ENCODE measurements at places on chromosomes 1 and 21.

GRCh38 chr1:248155927-248156326 is 11.0 kb downstream of the OR2M5 start:
- no peak for DNase-seq

DNA sequence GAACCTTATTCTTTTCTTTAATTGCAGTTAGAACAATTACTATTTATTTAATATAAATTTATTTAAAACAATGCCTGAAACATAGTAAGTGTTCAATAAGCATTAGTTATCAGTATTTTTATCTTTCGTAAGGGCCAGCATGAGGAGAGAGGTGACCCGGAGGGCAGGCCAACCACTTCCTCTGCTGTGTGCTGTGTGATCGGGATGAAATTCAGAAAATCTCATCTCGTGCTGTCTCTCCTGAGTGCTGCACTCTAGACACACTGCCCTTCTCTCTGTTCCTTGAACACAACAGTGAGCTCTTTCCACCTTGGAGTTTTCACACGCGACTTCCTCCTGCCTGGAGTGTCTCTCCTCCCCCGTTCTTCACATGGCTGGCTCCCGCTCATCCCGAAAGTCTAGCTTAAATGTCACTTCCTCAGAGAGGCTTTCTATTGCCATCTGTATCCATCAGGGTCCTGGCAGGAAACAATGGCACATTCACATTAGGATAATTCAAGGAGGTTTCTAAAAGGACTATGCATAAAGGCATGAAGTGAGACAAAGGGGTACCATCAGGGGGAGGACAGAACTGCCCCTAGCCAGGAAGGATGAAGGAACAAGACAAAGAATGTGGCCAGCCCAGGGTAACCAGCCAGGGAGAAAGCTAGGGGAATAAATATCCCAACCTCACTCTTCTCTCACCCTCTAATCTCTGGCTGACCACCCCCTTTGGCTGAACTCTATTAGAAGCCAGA is 142.6 kb upstream of the GJB5 start:
- no peak for DNase-seq

- no peak for DNase-seq
Observed at GRCh38 chr1:115183721-115184259, 94.5 kb upstream of the TSPAN2 start.

- DNase-seq, result no peak
Observed at GRCh38 chr1:202745323-202745888, 35.2 kb upstream of the SYT2 start.

- DNase-seq, result no peak
Observed at GRCh38 chr1:179077396-179077795, 4.5 kb upstream of the TOR3A start.

DNA sequence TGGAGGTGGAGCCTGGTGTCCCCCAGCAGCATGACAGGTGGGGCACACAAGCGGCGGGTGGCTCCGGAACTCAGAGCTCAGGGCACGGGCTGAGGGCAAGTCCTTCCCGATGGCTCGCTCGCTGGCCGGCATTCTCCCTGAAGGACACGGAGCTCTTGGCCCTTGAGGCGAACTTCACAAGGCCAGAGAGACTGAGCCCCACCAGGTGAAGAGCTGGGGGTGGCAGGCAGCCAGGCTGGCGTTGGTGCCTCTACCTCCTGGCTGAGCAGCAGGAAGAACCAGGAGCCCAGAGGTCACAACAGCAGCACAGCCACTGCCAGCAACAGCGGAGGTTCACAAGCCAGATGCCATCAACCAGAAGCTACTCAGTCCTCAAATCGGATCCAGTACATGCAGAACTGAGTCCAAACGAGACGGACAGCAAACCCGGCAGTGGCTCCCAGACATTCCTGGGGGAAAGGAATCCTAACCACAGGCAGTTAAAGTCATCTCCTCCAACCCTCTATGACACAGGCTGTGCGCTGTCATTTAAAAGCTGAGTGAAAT is 54.1 kb downstream of the NPHP4 start:
- DNase-seq, result no peak

DNA sequence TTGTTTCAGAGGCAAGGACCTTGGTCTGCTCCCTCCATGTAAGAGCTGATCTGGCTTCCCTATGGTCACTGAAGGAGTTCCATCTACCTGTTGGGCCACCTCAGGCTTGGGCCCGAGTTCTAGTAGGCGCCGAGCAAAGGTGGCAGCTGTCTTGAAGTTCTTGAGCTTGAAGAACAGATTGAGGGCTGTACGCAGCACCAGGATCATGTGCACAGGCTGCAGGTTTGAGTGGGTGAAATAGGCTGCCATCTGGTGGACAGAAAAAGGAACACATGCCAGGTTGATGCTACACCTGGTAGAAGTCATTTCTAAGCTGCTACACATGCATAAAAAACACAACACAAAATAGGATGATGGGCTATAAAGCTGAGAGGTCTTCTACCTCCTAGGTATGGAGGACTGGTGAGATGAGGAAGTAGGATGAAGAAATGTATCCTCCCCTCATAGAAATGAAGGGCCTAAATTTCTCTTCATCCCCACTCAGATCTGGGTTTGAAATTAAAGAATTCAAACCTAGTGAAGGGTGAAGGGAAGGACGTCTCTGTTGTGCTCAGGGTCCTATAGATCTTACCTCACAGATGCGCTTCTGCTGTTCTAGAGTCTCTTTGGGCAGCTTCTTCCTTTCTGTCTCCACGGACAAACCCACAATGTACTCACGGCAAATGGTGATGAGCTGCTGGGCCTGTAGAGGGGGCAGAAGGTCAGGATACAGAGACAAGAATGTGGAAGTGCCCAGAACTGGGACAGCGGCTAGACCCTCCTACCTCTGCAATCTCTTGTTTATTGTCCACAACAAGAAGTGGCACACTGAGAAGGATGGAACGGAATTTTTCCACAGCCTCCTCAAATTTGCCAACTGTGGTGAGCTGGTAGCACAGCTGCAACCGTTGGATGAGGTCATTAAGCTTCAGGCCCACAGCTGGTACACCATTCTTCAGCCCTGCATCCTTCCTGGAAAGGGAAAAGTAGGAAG is 6.6 kb upstream of the PEX19 start:
- DNase-seq, result peak; percentile 45

DNA sequence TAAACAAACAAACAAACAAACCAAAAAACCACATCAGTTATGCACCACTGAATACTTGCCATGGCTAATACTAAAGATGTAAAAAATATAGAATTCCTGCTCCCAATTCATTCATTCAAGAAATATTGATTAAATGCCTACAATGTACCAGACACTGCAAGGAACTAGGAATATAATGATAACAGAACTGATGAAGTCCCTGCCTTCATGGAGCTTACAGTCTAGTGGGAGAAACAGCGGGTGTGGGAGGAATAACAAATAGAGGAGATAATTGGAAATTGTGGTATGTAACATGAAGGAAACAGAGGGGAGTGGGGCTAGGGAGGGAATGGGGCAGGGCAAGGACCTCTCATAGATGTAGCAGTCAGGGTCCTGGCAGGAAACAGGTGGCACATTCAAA is 58.6 kb upstream of the NBL1 start:
- no peak for DNase-seq

- DNase-seq, result no peak
Observed at GRCh38 chr21:29359718-29360117, 61.0 kb downstream of the BACH1 start.

DNA sequence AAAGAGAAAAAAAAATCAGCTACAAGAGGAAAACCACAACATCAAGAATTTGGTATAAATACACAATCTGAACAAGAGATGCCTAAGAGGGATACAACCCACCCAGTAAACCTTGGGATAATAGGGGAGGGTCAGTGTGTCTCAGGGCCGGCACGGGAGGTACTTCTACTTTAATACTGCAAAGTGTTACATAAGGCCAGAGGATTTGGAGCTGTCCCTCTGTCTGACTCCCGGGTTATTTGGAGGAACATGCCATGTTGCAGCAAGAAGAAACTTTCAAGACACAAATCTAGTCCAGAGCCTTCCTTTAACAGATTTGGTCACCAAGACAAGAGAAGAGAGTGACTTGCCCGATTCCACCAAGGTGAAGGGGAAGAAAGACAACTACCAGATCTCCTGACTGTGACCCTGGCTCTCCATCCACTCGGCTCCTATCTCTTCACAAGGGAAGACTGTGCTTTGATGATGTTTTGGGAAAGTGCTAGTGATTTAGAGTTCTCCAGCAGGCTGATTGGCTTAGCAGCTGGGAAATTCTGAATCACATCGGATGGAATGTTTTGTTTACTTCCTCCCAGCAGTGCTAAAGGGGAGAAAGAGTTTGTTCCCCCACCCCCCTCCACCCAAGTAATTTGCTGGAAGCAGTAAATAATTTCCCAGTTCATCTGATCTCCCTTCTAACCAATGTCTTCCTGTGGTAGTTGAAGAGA is 29.3 kb downstream of the SGIP1 start:
- DNase-seq, result no peak

- no peak for DNase-seq
Observed at GRCh38 chr1:43284546-43285110, 753 bp downstream of the C1orf210 start.

DNA sequence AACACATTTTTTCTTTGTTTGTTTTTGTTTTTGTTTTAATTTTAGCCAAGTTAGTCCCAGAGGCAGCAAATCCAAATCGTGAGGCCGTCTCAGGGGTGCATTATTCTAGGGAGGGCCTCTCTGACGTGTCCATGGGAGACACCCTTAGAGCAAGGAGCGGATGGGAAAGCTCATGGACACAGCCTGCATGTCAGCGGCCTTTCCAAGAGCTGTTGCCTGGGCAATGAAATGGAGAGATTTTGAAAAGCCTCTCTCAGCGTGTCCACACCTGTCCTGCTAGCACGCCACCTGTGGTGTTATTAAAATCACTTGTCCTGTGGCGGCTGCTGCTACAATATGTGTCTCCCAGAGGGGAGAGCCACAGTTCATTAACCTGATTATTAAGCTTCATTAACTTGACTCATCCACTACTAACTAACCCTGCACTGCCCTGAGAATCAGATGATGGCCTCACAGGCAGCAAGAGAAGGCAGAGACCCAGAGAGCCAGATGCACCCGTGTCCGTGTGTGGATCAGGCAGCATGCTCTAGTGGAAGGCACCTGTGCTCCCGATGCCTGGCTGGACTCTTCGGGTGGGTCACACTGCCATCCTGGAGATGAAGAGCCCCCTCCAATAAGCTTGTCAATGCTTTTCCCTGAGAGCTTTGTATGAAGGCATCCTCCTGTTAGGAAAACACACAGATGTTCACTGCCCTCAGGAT is 133.3 kb downstream of the PGBD5 start:
- no peak for DNase-seq

DNA sequence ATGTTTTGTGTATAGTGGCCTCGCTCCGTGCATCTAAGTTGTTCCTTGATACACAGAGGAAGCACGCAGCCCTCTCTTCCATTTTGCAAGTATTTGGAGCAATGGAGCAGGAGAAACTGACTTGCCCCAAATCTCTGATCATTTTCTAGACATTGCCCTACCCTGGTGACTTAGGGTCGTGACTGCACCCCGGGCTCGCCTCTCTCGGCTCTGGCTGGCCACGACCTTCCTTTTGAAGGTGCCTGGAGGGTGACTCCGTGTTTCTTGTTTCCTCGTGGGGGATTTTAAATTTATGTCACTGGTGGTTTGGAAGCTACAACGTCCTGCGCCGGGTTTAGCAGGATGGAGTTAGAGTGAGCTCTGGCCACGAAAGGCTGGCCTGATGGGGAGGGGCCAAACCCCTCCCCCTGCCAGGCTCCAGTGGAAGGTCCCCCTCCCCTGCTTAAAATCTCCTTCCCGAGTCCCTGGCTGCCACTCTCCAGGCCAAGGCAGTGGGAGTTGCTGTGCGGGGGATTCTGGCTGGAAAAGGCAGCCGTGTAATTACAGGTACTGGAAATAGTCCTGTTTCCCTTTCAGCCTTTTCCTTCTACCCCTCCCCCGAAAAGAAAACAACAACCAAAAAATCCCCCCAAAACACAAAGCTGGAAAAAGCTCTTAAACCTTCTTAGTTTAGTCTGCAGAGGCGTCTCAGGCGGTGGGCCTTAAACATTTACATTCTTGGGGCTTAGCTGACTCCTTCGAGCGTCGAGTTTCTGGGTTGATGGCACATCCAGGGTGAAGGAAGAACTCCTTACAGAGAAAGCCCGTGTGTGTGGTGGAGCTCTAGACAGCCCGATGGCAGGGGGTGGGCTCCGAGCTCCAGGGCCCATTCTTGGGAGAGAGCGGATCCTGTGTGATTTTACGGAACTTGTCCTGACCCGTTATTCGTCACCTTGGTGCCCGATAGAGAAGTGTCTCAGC is 28.1 kb downstream of the SPSB1 start:
- DNase-seq, result no peak

- DNase-seq, result no peak
Observed at GRCh38 chr1:145843031-145843430, 2.4 kb upstream of the NUDT17 start.

GRCh38 chr1:196723325-196724185 is 51.1 kb upstream of the CFHR3 start:
- no peak for DNase-seq

DNA sequence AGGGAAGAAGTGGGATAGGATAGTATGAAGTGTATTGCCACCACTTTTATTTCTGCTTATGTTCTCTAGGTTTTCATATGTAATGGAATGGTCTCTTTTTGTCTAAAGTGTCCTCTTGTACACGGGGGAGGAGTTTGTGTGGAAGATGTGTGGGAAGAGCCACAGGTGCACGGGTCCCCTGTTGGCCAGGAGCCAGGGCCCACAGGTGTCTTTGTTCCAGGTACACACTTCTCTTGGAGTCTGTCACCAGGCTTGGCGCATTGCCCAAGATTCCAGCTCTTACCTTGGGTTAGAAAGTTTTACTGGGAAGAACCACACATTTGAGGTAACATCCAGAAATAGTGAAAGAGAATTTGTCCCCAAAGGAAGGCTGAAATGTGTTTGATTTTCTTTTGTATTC is 10.5 kb downstream of the TENT5C start:
- DNase-seq, result no peak

DNA sequence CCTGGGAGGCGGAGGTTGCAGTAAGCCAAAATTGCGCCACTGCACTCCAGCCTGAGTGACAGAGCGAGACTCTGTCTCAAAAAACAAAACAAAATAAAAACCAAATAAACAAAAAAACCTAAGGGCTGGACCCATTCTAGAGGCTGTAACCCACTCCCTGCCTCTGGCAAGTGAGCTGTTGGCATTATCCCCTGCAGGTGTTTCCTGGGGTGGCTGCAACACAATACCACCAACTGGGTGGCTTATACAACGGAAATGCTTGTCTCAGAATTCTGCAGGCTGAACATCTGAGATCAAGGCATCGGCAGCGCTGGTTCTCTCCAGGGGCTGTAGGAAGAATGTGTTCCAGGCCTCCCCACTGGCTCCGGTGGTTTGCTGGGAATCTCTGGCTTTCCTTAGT is 15.2 kb downstream of the LRRC38 start:
- no peak for DNase-seq

- peak; percentile 67 for DNase-seq
Observed at GRCh38 chr1:150233359-150234308, 2.3 kb downstream of the ANP32E start.

DNA sequence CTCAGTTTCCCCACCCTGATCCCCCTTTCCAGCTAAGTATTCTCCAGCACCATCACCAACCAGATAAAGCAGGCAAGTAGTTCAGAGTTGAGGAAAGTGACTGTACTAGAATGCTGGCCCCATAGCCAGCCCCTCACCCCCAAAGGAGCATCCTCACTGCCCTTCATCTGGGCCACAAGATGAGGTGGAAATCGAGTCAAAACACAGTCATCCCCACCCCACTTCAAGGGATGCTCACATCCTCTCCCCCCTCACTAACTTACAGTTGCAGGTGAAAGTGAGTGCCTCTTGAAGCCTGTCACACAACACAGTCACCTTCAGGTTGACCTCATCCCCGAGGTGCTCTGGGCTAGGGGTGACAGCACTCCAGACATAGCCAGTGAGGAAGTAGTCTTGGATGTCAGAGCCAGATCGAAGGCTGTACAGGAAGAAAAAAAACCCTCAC is 30.4 kb downstream of the PIK3C2B start:
- DNase-seq, result no peak

- no peak for DNase-seq
Observed at GRCh38 chr1:71676979-71677925, 596.4 kb upstream of the ZRANB2 start.
